ENCODE measurements at places on chromosomes 1 and 21. TPM values are rescaled to one million over a fixed set of nuclear protein-coding genes. Genes with fewer than 3 reads are reported as not detected.

- no peaks in the 10 kb centered on the region for H3K4me1 ChIP-seq
- no peak for DNase-seq
- no peak overlapping the region for H3K27ac ChIP-seq
- no peak overlapping the region for H3K4me3 ChIP-seq
Observed at GRCh38 chr1:60088620-60089155, 15.1 kb upstream of the C1orf87 start.

DNA sequence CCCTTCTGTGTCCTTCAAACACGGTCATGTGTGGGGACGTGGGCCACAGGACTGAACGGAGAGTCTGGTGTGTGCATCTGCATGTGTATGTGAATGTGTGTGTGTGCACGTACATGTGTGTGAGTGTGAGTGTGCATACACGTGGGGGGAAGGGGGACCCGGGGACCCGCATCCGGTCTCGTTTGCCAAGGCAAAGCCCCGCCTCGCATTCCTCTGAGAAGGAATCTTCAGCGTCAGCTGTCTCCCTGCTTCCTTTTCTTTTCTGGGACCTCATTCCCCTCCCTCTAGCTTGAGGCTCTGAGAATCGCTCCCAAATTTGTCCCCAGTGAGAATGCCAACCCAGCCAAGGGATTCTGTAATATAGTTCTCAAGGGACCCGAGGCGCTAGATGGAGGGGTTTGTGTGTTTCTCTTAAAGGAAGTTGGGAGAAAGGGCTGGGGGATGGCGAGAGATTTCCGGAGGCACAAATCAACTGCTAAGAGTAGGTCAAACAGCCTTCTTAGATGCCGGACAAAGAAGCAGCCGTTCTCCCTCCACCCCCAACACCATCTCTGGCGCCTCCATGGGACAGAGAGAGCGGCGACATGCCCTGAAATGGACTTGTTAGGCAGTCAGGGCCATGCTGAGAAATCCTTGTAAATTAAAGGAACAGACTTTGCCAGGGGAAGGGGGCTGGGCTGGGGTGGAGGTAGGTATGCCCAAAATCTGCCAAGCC lies 6.6 kb downstream of the IFFO2 start:
- peak overlapping the region; percentile 44 for H3K27ac ChIP-seq
- no peak for DNase-seq
- no peaks in the 10 kb centered on the region for H3K27me3 ChIP-seq
- H3K36me3 ChIP-seq: no peaks in the 10 kb centered on the region

CASZ1 gene
- polyA plus RNA-seq: 2.8 TPM

DNA sequence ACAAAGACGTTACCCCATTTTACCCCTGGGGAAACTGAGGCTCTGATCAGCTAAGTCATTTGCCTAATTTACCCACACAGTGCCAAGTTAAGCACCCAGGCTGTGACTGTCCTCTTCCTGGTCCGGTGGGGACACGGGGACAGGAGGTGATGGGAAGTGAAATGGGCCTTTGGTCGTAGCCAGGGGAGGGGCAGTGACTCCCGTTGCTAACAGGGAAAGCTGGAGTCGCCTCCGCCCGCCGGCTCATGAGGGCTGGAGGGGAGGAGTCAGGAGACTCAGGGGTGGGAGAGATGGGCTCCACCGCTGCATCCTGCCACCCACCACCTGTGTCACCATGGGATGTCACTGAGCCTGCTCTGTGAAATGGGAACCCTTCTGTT lies 139.3 kb downstream of the PGBD5 start:
- no peak overlapping the region for H3K4me3 ChIP-seq
- H3K27ac ChIP-seq: no peak overlapping the region
- no peak for DNase-seq
- no peaks in the 10 kb centered on the region for H3K27me3 ChIP-seq
- H3K4me1 ChIP-seq: no peaks in the 10 kb centered on the region

NR5A2 gene
- polyA plus RNA-seq: 4.1 TPM

FABP3 gene
- 20.0 TPM for polyA plus RNA-seq

Measured in ovary (tissue), 10 donors.